Thoracic aorta (tissue), 2 donors: ENCODE measurements at places on chromosomes 6 and 20.

- no peak for DNase-seq
These were observed 116.0 kb upstream of the MRPS10 start for GRCh38 chr6:42333612-42334011.

DNA sequence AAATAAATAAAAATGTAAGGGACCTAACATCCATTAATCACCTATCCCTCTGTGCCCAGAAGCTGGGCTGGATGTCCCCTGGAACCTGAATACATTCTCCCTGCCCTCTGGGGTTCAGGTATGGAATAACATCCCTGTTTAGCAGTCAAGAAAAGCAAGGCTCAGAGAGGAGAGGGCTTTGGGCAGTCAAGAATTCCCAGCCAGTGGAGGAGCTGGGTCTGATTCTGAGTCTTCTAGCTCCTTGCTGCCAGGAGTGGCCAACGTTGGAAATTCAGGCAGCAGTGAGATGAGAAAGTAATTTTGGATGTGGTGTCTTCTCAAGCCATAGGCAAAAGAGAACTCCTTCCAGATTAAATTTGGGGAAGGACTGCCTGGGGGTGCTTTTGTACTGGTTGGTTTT, 42.6 kb upstream of the ZNFX1 start:
- no peak for DNase-seq

GRCh38 chr20:20551409-20551808, 161.0 kb downstream of the RALGAPA2 start:
- no peak for DNase-seq

DNA sequence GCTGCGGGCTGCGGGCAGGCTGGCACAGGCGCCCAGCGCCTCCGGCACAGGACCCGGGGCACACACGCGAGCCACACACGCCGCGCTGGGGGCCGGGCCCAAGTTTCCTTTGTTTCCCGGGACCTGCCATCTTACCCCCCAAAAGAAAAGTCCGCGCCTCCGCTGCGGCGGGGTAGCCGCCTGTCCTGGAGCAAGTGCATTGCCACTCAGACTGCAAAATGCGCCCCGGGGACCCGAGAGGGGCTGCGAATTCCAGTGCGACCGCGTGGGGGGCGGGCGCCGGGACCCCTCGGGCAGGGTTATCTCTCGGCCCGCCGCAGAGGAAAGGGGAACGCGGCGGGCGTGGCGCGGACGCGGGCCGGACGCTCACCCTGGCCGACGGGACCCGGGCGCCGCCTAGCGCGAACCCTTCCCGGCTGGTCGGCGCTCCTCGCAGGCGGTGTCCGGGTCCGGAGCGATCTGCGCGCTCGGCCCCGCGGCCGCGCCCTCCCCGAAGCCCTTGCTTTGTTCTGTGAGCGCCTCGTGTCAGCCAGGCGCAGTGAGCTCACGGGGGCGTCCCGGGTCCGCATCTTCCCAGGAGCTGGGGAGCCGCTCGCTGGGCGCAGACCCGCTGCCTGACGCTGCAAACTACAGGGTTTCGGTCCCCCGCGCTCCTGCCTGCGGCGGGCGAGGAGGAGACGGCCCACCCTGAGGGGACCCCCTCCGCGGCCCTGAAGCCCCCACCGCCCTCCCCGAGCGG, 639 bp upstream of the CD24 start:
- no peak for DNase-seq

DNA sequence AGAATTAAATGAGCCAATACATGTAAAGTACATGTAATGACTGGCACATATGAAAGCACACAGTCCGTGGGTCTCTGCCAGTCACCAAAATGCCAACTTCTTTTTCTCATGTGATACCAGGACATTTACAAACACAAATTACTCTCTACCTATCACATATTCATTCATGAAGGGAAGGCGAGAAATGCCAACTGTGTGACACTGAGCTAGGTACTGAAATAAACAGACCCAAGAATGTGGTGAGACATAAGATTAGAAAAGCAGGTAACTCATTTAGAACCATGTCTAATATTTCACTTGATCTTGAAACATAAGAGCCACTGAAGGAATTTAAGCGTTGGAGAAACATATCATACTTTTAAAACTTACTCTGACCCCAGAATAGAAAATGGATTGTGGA, 41.4 kb downstream of the HBS1L start:
- no peak for DNase-seq
